ENCODE measurements at places on chromosomes 2 and 18.

DNA sequence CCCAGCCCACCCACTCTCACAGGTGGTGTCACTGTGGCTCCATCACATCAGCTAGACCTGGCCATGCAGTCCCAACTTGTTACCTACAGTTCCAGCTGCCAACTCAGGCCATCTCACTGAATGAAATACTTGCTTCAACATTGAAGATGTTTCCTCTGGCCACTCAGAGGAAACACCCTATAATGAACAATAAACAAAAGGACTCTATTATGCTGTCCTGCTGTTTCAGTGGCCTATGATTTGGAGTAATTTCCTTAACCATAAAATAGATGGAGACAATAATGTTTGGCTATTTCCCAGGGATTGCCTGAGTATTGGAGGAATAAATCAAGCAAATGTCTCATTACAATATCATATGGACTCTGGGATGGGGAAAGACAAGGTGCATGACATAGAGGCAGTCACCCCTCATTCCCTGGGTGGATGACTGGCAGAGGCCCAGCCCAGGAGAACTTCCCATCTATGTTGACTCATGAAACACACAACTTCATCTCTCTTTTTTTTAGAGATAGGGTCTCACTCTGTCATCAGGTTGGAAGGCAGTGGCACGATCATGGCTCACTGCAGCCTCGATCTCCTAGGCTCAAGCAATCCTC lies 134.4 kb downstream of the TGIF1 start:
- DNase-seq, result no peak

- no peak for DNase-seq
Observed at GRCh38 chr2:233491326-233491725, 75.3 kb downstream of the USP40 start.

GRCh38 chr18:13725566-13726231 lies 659 bp downstream of the FAM210A start:
- no peak for DNase-seq

DNA sequence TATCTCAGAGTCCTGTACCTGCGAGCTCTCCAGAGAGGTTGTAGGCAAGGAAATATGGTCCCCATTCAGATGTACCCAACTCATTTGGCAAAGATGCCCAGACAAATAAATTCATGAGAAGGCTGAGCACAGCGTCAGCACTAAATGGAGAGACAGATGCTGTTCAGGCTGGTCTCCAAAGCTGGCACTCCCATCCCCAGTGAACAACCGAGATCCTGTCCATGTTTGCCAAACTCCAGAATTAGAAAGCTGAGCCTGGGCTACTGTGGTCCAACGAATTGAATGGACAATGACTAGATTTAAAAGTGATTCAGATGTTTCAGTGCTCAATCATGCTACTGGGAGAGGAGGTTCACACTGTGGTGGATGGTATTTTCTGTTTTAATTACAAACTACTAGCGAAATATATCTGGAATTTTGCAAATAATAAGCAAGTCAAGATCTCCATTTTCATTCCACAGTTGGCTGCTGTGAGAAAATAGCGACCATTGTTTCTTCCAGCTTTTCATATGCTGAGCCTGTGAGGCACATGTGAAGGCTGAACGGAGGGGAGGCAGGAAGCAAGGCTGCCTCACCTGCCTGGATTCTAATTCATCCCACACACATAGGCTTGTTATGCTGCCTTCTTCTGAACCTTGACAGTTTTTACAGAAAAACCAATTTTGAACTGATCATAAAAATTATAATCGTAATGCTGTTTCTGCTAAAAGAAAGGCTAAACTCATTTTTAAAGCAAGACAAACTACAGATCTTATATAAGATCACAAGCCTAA lies 22.6 kb upstream of the DAPL1 start:
- DNase-seq, result no peak

DNA sequence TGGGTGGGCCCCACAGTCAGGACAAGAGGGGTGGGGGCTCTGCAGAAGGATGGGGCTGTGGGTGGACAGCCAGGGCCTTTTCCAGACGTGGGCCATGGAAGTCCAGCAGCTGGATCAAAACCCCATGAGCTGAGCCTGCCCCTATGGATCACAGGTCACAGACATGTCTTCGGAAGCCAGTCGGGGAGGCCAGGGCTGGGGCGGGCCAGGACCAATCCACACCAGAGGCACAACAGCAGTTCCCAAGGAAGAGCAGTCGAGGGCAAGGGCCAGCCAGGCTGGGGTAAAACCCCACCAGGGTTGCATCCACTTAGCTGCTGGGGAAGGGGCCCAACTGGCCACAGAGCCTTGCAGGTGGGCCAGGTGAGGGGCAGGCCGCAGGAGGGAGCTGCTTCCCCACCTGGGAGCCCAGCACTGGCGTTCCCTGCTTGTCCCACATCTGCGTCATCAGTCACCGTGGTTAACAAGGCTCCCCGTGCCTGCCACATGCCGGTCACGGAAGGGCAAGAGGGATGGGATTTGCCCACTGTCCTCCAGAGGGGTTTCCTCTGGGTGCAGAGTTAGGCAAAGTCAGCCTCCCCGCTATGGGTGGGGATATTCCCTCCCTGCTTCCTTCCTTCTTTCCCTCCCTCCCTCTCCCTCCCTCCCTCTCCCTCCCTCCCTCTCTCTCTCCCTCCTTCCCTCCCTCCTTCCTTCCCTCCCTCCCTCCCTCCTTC lies 46.4 kb upstream of the ODC1 start:
- no peak for DNase-seq

- no peak for DNase-seq
Observed at GRCh38 chr2:206263959-206264603, 10.4 kb upstream of the ZDBF2 start.

DNA sequence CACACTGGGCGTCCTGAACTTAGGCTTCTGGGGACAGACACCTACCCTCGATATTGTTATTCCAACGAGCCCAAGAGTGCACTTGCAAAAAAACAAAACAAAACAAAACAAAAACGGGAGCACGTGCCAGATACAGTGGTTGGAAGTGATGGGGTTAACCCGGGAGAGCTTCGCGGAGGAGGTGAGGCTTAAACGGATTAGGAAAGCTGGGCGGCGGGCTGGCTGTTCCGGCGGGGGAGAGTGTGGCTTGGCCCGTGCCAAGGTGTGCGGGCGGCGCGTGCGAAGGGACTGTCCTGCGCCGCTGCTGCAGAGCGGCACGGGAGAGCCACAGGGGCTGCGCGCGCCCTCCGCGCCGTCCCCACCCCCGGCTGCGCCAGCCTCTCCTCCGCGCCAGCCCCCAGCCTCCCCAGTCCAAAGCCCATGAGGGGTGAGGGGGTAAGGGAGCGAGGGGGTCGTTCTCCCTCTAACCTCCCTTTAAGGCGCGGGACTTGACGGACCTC lies 1.5 kb upstream of the SLC30A3 start:
- peak; percentile 20 for DNase-seq

DNA sequence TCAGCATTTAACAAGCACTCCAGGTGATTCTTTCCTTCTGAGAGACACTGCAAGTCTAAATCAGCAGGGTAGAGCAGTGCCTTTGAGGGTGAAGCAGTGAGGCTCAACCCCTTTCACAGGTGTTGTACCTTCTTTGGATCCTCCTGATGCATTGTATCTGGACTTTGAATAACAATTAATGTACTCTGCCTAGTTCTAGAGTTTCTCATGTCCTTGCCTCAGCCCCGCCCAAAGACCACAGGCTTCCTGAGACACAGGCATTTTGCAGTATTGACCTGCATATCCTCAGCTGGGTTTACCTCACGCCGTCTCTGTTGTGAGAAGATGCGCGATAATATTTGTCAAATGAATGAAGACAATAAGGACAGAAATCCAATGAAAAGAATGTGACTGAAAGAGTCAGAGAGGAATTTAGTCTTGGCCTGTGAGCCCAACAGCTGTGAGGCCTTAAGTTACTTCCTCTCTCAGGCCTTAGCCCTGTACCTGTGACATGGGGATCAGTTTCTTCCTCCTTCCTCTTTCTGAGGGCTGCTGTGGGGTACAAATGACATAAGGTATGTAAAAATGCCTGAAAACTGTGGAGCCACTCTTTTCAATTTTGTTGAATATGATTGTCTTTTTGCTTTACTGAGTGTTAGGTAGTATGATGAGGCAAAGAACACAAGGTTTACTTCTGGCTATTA lies 43.7 kb downstream of the WIPF1 start:
- no peak for DNase-seq

GRCh38 chr2:102773149-102773705 lies 11.4 kb downstream of the TMEM182 start:
- DNase-seq, result no peak

DNA sequence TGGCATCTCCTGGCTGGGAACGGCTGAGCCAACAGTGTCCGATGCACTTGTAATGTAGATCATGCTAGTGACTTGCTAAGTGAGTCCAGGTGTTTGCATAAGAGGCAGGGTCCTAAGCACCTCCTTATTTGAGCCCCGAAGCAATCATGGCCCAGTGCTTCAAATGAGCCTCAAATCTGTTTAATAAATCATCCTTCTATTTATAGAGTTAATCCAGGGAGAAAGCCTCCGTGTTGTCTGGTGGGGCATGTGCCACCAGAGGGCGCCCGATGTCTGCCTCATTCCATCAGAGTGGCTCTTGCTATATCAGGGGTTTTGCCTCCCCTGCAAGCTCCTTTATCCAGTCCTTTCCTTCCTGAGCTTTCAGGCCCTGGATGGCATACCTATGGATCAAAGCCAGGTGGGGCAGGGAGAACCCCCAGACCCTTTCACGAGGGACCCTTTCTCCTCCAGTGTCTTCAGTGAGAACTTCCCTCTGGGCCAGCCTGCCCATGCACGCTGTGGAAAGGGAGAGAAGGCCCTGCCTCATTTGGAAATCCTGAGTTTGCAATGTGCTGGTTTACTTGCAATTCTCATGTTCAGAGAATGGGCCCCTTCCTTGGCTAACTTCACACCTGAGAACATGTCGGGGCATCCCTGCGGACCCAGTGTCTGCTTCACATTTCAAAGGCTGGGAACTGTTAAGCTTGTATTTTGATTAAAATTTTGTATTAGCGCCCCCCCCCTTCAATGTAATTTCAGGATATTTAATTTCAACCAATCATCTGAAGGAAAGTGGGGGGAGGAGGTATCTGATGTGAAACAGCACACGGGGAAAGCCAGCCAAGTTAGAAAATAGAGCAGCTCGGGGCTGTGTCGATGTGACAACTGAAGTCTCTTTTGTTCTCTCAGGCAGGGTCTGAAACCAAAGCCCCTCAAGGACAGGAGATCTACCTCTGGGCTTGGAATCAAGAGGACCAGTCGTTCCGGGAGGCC lies 39.7 kb downstream of the RDH14 start:
- DNase-seq, result peak; percentile 45

GRCh38 chr2:69138793-69139459 lies 125.9 kb downstream of the ANTXR1 start:
- DNase-seq, result no peak

GRCh38 chr2:128490881-128491691 lies 172.4 kb upstream of the HS6ST1 start:
- DNase-seq, result no peak

- DNase-seq, result no peak
Observed at GRCh38 chr2:152624805-152625204, 92.5 kb downstream of the PRPF40A start.

GRCh38 chr2:57850415-57851130 lies 196.0 kb upstream of the VRK2 start:
- DNase-seq, result no peak

- DNase-seq, result no peak
Observed at GRCh38 chr2:7801212-7801611, 880.6 kb upstream of the ID2 start.

DNA sequence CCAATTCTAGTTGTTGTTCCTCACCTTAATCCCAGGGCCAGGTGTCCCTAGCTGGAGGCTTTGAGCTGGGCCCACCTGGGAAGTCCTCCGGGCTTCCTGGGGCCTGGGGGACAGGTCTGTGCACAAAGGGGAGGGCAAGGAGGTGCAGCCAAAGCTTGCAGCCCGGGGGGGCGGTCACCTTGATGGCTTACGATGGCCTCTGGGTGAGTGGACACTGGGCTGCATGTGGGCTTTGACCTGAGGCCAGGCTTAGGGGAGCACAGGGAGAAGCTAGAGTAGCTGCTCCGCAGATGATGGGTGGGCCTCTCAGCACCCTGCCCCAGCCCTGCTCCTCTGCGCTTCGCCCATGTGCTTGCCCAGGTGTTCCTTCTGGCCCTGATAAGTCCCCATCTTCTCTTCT lies 41.8 kb upstream of the HAAO start:
- no peak for DNase-seq

DNA sequence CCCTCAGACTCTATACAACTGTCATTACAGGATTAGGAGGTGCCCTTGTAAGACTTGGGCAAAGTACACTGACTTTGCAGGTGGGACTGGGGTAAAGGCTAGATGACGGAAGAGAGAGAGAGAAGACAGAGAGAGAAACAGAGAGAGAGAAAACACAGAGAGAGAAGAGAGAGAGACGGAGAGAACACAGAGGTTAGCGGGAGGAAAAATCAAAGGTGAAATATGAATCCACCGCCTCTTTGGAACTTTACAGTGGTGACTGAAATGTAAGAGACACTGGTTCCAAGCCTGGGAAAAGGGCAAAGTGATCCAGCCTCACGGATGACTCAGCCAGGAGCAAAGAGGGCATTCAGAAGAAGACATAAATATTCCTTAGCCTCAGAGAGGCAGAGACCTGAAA lies 25.1 kb upstream of the CAB39 start:
- no peak for DNase-seq

DNA sequence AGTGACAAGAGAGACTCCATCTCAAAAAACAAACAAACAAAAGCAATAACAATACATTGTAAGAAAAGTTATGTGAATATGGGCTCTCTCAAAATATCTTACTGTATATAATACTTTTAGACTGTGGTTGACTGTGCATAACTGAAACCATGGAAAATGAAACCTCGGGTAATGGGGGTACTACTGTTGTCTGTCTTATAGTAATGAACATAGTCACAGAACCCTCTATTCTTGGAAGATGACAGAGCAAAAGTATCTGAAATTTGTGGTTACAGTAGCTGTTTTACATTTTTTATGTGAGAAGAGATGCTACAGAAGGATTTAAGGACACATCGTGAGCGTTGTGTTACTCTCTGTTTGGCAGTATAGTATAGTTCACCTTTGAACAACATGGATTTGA lies 60.5 kb downstream of the MAP4K4 start:
- no peak for DNase-seq

DNA sequence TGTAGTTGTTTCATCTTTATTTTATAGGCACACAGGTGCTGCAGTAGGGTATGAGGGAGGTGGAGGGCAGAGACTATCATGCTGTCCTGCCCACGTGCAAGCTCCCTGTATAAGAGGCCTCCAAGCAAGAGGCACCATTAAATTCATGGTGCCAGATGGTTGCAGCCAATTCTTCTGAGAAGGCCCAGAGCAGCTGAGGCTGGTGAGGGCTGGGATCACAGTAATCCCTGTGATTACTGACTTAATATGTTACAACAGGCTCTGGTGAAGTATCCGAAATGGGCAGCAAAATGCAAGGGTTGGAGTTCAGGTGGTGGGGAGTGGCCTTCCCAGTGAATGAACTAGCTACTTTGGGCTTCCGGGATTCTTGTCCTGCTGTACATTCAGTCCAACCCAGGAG lies 191.9 kb upstream of the SMAD2 start:
- no peak for DNase-seq

DNA sequence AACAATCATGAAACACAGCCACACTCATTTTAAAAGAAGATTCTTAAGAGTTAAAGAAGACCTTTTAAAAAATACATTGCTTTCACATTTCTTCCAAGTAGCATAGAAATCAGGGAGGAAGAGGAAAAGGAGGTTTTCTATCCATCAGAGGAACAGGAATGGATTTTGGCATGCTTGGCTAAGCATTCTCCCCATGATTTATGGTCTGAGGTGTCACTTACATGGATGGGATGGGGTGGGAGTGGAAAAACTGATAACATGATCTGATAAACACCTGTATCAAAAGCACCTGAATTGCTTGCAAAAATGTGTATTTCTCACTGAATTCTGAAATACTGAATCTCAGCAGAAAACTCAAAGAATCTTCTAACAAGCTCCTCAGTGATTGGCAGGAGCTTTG lies 265.9 kb downstream of the NRXN1 start:
- DNase-seq, result no peak

GRCh38 chr2:223315813-223316212 lies 263.8 kb downstream of the KCNE4 start:
- DNase-seq, result no peak

All from DMS79 treated with DMSO at 0.1 percent for 48 hours (cell line).